Activated T-helper 1 cell treated with anti-CD3 and anti-CD28 coated beads, Interleukin-12 subunit alpha, Interleukin-12 subunit beta, Interleukin-2, Interleukin-4 antibody, amounts not matched to agents 30 ng/mL and 10 ng/mL and 1 ng/mL, durations not matched to agents 14 hours and 24 hours and 36 hours (primary cell): ENCODE measurements at places on chromosomes 6 and 20. TPM values are rescaled to one million over a fixed set of nuclear protein-coding genes. Genes with fewer than 3 reads are reported as not detected.
A peak's percentile ranks its signal among the peaks of the same experiment; 100 is the strongest.

ENPP3 gene
- 5.7 and 6.6 TPM in 2 replicates for total RNA-seq

DLL1 gene
- not detected in 2 replicates for total RNA-seq

DNA sequence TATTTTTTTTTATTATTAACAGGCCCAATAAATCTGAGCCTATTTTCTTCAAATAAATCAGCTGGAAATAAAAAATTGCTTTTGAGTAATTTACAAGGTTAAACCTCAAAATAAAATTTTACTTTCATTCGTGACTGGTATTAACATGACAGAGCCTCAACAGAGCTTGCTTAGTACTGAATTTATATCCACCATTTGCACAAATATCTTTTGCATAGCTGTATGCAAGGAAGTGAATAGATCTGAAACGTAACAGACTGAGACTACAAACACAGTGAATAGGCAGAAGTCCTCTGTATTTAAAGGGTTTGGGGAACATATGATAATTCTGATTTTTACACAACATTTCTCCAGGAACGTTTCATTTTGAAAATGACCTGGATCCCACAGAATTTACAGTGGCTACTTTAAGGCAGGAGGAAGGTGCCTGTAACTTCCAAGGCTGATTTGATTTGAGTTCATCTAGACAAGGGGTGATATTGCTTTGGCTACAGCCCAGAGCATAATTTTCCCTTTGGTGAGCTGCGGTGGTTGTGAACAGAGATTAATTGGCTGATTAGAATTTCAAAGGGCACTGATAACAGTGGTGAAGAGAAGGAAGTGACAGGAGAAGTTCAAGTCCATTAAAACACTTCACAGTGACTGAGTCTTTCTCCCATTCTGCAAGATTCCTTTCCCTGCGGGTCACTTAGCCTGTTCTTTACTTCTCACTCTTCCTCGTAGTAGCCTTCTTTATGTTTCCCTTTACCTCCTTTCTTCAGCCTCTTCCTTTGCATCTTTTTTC, 121.2 kb upstream of the SASH1 start:
- DNase-seq = no peak

- peak; percentile 11 for DNase-seq
These were observed 5.1 kb downstream of the PRND start for GRCh38 chr20:4726710-4727397.

GRCh38 chr6:93412452-93412851, 6.9 kb downstream of the EPHA7 start:
- DNase-seq = no peak

DNA sequence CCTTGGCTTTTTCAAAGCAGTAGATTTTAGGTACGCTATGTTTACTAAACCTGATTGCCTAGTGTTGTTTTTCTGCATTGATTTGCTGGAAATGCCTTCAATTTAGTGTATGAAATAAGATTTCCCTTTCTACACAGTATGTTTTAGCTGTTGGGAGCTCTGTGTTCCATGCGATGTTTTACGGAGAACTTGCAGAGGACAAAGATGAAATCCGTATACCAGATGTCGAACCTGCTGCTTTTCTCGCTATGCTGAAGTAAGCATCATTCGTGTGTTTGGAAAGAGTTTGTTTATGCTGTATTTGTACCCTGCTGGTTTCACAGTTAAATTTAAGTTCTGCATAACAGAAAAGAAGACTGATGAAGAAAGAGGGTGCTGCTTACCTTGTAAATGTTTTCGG, 1.9 kb downstream of the BTBD3 start:
- DNase-seq = no peak

DNA sequence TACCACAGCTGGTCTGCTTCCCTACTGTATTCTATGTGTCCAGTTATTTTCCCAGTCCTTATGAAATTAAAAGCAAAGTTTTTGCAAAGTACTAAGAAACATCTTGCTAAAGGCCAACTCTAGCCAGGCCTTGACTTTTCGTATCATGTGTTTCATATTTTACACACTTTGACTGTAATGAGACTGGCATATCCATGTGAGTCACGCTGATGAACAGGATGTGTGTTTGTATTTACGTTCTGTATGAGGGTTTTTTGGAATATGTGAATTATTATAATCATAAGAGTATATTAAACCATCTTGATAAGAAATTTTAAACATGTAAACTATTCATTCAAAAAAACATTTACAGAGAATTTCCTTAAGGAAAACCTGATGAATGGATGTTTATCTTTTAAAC, 59.7 kb downstream of the EYA4 start:
- no peak for DNase-seq
